Left ventricle myocardium inferior (tissue), 1 donor: ENCODE measurements at places on chromosomes 11 and 22. TPM values are rescaled to one million over a fixed set of nuclear protein-coding genes. Genes with fewer than 3 reads are reported as not detected.

Gene GGTLC3
- total RNA-seq, result not detected

DNA sequence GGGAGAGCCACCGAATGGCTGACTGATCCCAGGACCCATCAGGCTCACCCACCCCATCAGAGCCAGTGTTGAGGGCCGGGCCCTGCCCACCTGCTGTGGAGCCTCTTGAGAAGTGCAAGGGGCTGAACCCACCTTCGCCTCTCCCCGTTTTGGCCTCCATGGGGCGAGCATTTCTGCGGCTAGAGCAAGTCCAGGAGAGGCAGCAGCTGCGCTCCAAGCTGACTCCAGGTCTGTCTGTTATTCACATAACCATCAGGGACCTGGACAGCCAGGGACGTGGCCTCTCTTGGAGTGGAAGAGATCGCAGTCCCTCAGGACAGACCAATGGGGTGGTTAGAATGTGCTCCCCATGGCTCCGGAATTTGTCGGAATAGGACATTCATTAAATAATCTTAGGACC lies 231.8 kb downstream of the TBC1D22A start:
- no peak for DNase-seq

Gene GAS2
- total RNA-seq, result 15.9 TPM

DNA sequence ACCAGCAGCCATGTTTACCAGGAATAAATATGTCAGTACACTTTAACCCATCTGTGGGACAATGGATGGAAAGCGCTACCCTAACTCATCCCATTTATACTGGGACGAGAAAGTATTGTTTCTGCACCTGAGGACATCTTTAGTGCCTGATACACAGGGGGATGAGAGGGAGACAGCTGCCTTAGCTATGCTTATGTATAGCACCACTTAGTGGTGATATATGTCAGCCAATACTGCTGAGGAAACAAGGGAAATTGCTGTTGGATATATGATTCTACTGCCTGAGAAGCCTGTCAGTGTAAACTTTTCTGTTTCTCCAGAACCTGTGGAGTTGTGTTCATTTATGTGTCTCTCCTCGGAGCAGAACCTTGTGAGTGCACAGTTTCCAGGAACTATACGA lies 13.3 kb upstream of the CEP295 start:
- no peak for DNase-seq

Gene LIMK2
- 8.0 TPM for total RNA-seq

Gene MEI1
- total RNA-seq, result 0.74 TPM

DNA sequence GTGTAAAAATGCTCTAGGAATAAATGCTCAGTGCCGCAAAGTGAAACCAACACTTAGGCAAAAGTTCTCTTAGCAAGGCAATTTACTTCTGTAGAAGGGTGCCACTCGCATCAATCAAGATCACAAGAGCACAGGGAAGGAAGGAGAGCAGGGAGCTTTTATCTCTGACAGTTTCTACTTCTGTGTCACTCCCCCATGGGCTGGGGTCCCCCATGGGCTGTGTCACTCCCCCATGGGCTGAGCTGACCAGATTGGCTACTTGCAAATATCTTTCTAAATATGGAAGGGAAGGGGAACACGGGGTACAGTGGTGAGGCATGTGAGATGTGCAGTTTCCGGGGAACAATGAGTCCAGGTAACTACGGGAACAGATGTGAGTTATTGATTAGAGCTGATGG lies 397 bp downstream of the OR52N2 start:
- DNase-seq, result no peak

Gene SLC25A18
- total RNA-seq, result 2.7 TPM

Gene GP1BB
- not detected for total RNA-seq

Gene HOATZ
- not detected for total RNA-seq

- no peak for DNase-seq
Measured at GRCh38 chr11:131464461-131464860, 94.0 kb downstream of the NTM start.

GRCh38 chr11:34907934-34908593 lies 8.1 kb downstream of the APIP start:
- no peak for DNase-seq

Gene GAL3ST1
- 0.16 TPM for total RNA-seq

DNA sequence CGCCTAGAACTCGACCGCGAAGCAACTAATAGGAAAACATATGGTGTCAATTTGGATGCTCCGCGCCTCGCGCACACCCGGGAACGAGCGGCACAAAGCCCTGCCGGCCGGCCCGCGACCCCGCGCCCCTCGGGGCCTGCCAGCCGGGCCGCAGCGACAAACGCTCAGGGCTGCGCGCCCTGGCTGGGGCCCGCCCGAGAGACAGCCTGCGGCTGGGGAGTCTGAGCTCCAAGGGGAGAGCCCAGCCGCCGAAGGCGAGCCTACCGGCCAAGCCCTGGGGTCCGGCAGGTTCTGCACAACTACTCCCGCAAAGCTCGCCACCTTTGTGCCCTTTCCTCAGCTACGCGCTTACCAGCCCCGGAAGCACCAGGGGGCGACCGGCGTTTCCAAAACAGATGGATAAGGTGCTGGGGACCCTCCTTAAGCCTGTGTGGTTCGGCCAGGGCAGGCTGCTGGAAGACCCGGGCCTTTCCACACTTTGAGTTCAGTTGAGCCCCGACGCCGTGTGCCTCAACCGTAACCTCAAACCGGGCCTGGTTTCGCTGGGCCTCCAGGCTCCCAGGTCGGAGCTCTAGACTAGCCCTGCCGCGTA lies 6.0 kb downstream of the PAX6 start:
- DNase-seq, result no peak

- no peak for DNase-seq
Measured at GRCh38 chr11:125257190-125257579, 92.6 kb downstream of the PKNOX2 start.

Gene CNTF
- 0.93 TPM for total RNA-seq

- DNase-seq, result no peak
Measured at GRCh38 chr22:20211409-20211996, 56.6 kb downstream of the RTN4R start.

- no peak for DNase-seq
Measured at GRCh38 chr11:59173080-59173963, 1.4 kb downstream of the DTX4 start.

- no peak for DNase-seq
Measured at GRCh38 chr11:2838091-2838490, 47.5 kb downstream of the CDKN1C start.

GRCh38 chr22:45709866-45710265 lies 38.2 kb downstream of the ATXN10 start:
- DNase-seq, result no peak

GRCh38 chr22:44931077-44931540 lies 78.7 kb downstream of the PHF21B start:
- peak; percentile 81 for DNase-seq

DNA sequence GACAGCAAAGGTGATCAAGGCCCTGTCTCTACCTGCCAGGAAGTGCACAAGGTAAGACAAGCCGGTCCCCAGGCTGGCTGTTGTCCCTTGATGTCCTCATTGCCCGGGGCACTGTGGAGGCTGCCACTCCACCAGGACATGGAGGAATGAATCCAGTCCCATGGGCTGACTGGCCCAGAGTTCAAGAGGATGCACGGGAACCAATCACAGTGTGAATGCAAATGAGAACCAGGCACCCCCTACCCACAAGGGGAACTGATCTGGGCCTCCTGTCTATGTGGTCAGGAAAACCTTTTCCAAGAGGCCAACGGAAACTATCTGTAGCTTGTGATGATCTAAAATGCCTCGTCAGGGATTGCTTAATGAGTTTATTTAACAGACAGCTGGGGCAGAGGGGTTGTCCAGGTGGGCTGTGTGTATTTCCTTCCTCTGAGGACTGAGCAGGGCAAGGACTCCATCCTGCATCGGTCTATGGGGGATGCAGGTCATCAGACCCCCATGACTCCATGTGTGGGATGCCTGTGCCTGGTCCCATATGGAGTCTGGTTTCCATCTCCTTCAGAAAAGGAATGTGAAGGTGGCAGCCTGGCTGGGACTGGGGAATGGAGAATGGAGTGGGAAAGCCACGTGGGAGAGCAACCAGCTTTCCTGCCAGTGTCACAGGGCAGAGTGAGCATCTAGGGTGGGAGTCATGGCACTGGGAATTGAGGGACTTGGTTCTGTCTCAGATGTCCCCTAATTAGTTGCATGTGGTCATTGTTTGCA lies 60.5 kb downstream of the CD82 start:
- DNase-seq, result no peak

DNA sequence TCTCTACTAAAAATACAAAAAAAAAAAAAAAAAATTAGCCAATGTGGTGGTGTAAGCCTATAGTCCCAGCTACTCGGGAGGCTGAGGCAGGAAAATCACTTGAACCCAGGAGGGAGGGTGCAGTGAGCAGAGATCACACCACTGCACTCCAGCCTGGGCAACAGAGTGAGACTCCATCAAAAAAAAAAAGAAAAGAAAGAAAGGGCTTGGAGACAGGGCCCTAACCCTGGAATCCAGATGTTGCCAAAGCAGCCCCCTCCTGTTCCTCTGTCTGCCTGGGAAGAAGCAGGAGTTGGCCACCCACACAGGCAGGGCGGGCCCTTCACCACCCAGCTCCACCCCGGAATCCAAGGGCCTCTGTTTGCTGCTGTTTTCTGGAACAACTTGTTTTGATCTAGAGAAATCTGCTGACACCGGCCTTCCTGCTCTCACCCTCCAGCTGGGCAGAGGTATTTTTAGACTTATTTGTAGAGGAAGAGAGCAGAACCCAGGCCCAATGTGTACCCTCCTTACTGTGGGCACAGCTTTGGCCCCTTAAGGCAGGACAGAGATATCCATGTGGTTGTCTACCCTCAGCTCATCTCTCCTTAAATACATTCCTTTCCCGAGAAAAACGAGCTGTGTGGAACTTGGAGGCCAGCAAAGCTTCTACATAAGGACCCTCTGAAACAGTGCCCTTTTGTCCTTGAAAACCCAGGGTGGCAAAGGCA lies 2.7 kb upstream of the NEAT1 start:
- peak; percentile 94 for DNase-seq

- no peak for DNase-seq
Measured at GRCh38 chr11:46505741-46506482, 87.9 kb downstream of the AMBRA1 start.

DNA sequence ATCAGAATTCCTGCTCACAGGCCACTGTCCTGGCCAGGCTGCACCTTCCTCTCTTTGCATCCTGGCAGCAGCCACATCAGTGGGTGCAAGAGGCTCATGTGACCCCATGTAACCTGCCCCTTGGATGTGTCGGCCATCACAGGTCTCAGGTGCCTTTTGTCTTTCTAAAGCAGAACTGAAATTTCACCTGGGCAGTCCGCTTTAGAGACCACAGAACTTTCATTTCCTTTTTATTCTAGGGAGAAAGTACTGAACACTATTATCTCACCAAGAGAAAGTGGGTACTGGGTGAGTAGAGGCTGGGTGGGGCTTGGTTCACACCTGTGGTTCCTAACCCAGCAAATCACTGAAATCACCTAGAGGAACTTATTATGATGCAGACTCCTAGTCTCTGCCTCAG lies 51.7 kb upstream of the NUP160 start:
- DNase-seq, result no peak

- DNase-seq, result no peak
Measured at GRCh38 chr22:49482811-49483210, 344.9 kb downstream of the BRD1 start.

DNA sequence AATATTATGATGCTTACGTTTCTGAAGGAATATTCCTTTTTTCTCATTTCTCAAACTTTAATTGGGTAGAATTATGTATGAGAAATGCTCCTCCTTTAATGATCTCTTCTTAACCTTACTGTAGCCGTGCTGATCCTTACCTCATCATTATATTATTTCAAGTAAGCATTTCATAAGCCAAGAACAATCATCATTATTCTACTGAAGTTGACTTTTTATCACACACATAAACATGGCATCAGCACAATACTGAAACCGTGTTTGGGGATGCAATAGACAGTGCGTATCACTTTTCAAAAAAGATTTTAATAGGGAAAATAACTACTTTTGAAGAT lies 162.8 kb downstream of the ARHGAP42 start:
- no peak for DNase-seq

- DNase-seq, result no peak
Measured at GRCh38 chr11:23236826-23237555, 376.7 kb upstream of the CCDC179 start.

- no peak for DNase-seq
Measured at GRCh38 chr22:37781434-37782059, 26.2 kb upstream of the GCAT start.

DNA sequence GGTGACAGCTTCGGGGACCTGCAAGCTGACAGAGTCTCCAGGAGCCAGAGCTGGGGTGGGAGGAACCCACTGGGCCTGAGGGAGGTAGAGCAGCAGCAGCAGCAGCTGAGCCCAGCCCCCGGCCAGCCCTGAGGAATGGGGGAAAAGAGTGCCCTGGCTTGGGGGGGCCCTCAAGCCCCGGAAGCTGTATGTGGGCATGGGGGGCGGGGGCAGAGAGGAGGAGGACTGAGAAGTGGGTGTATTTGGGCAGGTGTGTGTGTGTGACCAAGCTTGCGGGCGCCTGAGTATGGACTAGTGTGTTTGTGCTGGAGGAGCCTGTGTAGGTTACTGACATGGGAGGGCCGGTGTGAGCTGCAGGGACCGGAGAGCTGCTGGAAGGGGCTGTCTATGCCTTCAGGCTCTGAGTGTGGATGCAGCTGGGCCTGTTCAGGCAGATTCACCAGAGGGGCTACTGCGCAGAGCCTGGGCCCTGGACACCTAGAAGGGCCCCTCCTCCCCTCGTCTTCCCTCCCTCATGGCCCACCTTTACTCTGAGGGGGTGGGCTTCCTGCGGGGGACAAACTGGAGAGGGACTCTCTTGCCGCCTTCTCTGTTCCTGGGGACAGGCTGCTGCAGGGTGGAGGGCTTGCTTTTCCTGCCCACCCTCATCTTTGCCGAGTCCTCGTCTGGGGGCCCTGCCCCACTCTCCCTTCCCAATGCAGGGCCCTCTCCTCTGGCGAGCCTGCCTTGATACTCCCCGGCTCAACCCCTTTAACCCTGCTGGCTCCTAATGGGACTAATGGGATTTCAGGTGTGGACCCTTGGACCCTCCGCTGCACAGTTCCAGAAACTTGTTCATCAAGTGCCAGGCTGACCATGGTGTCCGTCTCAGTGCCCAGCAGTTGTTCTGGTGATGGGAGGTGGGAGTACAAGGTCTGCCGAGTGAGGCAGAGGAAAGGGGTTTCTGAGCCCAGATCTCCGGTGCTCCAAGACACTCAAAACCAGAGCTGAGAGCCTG lies 28.2 kb downstream of the ST3GAL4 start:
- DNase-seq, result no peak

- no peak for DNase-seq
Measured at GRCh38 chr22:39556970-39557841, 13.3 kb upstream of the CACNA1I start.

GRCh38 chr11:14308114-14308896 lies 50.7 kb downstream of the RRAS2 start:
- no peak for DNase-seq

GRCh38 chr11:68584097-68584496 lies 100.2 kb upstream of the GAL start:
- DNase-seq, result peak; percentile 31

Gene GUCY1A2
- total RNA-seq, result 10.2 TPM
